ENCODE measurements at places on chromosomes 4 and X.

DNA sequence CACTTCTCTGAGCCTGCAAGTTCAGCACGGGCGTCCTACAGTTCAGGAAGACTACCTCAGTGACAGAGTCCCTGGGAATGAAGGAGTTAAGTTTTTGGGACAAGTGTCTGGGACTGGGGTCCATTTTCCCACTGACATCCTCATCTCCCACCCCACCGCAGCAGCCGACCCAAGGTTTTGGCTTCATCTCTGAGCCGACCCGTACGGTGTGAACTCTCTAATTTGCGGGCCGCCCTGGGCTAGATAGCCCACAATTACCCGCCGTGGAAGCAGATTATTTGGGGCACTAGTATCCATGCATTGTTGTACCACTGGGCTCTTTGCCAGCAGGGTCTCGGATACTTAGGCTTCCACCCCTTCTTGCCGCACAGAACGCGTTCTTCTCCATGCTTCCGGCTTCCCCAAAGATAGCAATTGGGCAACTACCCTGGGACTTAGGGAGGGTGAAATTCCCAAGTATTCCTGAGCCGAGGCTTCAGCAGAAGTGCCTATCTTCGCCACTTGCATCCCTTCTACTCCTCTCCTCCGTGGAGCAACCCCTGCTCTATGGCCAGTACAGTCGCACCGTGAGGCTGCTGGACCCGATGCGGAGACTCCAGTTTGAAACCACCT, 2.4 kb downstream of the IL1RAPL2 start:
- DNase-seq, result no peak

- DNase-seq, result no peak
Observed at GRCh38 chr4:172980219-172980618, 188.4 kb upstream of the GALNT7 start.

DNA sequence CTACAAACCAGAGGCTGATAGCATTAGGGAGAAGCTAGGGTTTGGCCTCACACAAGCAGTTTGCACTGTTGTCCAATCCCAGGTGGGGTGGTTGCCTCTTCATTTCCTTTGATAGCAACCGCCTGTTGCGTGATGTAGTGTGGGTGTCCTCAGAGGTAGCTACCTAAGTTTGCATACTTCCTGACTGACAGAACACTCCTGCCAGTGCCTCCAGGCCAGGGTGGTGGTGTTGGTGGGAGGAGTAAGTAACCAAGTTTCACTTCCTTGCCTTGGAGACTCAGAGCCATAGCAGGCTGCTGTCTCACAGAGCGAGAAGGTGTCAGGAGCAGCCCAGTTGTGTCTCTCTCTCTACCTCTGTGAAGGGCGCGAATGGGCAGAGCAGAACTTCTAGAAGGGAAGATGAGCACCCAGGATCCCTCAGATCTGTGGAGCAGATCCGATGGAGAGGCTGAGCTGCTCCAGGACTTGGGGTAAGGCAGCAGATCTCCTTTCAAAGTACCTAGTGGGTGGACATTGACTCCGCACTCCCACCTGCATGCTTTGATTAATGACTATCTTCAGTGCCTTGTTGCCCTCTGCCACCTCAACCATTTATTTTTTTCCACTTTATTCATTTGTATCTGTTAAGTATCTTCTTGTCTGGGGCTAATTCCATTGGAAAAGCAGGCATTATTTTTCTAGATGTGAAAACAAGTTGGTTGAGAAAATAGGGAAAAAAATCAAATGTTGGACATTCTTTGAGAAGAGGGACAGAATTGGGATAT, at the start of gene DAPP1:
TSS of gene DAPP1 (plus strand) at position 283 of the 764 bp plus-strand sequence. CDS start at position 370, 87 bp downstream.
- peak; percentile 34 for DNase-seq

DNA sequence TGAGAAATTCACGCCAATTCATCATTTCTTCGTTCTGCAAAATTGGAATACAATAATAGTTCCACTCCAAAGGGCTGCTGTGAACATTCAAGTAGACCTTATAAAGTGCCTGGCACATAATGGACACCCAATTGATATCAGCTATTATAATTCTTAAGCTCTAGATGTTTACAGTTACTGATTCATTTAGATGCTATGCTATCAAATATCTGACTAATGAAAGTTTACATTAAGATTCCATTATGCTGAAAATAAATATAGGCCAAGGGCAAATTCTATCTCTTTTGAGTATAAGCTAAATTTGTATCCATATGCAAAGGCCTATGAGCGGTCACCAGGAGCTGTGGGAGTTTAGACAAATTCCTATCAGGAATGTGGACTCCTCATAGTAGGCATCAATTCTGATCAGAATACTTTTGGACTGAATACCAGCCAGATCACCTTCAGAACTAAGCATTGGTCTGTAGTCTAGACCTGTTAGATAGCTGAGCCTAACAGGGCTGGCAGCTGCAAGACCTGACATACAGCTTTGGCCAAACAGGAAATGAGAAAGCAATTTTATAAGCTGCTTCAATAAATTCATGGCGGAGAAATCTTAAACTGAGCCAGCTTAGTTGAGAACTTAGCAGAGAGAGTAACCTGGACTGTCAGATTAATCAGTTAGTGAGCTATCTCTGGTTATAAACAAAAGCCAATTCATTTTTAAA, 384.3 kb upstream of the ACTRT1 start:
- no peak for DNase-seq

DNA sequence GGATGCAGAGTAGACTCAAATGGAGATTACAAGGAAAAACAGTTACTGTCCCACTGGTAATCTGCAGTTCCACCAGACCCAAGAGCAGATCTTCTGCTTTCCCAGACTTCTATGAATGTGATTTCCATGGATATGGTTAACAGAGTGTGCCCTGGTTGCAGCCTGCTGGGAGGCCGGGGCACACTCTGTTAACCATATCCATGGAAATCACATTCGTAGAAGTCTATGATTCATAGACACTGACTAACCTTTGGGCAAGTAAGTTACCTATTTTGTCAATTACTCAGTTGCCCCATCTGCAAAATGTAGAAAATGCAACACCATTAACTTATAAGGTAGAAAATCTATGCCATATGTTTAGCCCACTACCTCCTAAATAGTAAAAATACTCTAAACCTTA, 443.1 kb upstream of the PITX2 start:
- no peak for DNase-seq

DNA sequence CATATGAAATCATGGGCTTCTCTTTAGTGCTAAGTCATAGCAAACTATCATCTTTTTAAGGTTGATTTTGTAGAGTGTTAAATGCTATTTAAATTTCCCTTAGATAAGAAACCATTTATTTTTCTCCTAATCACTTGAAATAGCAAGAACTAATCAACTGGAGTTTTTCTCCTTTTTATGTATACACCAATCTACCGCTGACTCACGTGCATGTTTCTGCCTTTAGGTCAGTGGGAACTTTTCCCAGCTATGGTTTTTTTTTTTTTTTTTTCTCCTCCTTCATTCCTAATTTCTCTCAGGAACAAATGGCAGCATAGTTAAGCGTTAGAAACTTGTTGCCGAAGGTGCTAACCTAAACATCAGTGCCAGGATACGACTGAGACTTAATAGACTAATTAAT, 176.4 kb downstream of the BMPR1B start:
- DNase-seq, result no peak

GRCh38 chr4:161133586-161134276, 1030.1 kb downstream of the FSTL5 start:
- no peak for DNase-seq

DNA sequence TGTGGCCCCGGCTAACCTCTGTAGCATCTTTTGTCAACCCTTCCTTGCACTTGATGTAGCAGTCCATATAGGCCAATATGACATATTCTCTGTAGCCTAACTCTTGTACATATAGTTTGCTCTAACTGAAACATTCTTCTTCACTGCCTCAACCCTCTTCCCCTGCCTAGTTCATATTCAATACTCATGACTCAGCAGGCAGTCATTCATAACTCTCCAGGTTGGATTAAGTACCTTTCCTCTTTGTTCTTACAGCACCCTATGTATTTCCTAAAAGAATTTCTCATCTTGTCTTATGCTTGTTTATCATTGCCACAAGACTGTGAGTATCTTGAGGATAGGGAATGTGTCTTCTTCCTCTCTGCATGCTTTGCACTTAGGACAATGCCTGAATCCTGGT, 76.9 kb downstream of the TMLHE start:
- DNase-seq, result no peak

GRCh38 chrX:138794246-138794645, 82.7 kb upstream of the FGF13 start:
- DNase-seq, result no peak

DNA sequence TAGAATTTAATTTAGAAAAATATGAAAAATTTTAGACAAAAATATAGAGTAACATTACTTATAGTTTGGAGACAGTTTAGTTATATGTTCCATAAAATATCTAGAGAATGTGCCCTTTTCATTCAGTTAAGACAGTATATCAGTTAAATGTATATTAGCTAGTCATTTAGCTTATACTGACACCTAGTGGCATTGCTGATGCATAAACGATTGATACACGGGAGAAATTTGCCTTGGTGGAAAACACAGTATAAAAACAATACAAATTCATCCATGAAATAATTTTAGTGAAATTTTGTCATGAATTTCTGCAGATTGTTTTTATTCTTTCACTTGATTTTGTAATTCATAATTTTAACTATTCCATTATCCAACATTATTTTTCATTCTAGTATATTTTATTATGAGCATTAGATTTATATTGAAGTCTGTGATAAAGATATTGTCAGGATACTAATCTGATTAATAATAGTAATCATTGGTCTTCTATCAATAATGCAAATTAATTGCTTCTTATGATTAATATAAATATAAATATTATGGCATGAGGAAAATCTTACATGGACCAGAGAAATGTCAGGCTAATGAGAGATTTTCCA, 219.0 kb downstream of the TLL1 start:
- no peak for DNase-seq

DNA sequence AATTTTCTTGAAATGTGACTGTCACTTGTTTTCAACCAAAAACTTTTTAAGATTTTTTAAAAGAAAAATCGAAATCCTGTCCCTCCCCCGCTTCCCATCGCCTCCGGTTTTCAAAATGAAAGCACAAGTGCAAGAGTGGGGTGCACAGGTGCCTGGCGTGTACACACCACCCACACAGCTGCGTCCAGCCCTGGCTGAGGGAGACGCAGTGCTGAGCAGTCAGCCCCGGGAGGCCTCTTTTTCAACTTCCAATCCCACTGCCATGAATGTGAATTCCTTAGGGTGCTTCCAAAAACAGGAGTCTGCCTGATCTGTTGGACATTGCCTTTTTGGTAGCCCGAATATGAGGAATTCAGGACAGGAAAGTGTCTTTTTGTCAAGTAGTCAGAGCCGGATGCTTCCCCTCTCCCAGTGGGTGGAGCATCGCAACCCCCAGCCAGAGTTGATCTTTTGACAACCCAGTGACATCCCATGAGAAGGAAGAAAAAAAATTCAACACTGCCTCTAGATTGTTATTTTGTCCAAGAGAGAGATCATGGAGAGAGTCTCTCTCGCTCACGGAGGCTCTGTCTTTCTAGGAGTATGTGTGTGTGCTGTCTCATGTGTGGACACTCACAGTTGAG, 8.9 kb downstream of the PRRG3 start:
- DNase-seq, result no peak

DNA sequence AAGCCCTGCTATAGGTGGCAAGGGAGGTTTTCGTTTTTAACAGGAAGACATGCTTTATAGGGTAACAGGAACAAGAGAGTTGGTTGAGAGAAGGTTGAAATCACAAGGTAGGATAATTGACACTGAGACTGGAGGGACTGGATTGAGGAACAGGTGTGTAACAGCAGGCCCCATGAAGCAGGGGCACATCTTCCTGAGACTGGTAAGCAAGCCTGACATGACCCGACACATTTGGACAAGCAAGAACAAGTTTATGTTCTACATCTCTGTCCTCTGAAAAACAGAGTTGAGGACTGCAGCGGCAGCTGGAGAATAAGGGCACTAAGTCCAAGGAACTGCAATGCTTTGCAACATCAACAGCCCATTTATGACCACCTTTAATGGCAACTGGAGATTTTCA, 5.2 kb downstream of the RPS4X start:
- DNase-seq, result no peak

- no peak for DNase-seq
Observed at GRCh38 chr4:14165222-14165920, 537.8 kb upstream of the BOD1L1 start.

- no peak for DNase-seq
Observed at GRCh38 chr4:157804986-157805385, 367.8 kb downstream of the GASK1B start.

- no peak for DNase-seq
Observed at GRCh38 chrX:31178769-31179125, 106.9 kb upstream of the FTHL17 start.

GRCh38 chrX:9271789-9272525, 192.9 kb upstream of the TBL1X start:
- DNase-seq, result no peak

- no peak for DNase-seq
Observed at GRCh38 chrX:74259885-74260491, 44.0 kb upstream of the ZCCHC13 start.

- no peak for DNase-seq
Observed at GRCh38 chrX:94097868-94098267, 423.9 kb downstream of the FAM133A start.

DNA sequence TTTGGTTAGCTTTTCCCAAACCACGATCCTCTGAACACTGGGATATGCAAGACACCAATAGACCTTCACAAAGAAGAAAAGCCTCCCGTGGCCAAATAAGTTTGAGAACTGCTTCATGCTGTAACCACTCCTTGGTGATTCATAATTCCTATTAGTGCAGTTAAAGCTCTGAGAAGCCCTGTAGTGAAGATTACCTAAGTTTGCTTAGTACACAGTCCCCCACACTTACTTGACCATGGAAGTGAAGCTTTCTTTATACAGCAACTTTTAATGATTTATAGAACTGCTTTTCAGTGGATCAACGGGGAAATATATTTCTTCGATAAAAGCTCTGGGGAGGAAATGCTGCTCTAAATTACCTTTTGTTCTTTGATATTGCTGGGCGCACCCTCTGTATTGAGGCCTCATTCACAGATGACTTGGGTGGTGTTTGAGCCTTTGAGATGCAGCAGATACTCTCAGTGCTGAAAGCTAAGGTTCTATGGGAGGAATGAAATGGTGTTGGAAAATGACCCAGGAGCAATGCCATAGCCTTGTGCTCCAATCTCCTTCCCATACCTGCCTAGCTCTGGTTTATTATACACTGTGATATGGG, 67.4 kb downstream of the CBLL2 start:
- DNase-seq, result no peak

DNA sequence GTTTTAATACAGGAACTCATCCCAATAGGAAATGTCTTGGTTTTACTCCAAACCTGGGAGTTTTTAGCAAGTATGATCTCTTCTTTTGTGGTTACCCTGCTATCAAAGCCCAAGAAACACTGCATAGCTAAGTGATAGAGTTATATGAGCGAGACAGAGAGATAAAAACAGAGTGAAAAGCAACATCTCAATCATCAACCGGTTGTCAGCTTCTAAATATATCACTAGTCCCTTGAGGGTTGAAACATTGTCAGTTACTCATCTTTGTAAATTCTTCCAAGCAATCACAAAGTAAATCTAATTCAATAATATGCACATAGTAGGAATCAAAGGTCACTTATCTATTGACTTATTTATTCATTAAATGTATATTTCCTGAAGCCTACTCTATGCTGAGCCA, 483.9 kb downstream of the IDS start:
- no peak for DNase-seq

- no peak for DNase-seq
Observed at GRCh38 chrX:141164406-141164805, 12.5 kb downstream of the LDOC1 start.

Data from GM12892 (cell line).